ENCODE measurements at places on chromosomes 1 and 21. TPM values are rescaled to one million over a fixed set of nuclear protein-coding genes. Genes with fewer than 3 reads are reported as not detected.

MYBPH gene
- not detected for total RNA-seq

RASSF5 gene
- total RNA-seq: 211 TPM

TSACC gene
- not detected for total RNA-seq

PPIH gene
- 90.3 TPM for total RNA-seq

FCGR3A gene
- 2.3 TPM for total RNA-seq

CAPZB gene
- total RNA-seq: 412 TPM

FAM43B gene
- not detected for total RNA-seq

BSND gene
- not detected for total RNA-seq

AK5 gene
- 7.8 TPM for total RNA-seq

DNA sequence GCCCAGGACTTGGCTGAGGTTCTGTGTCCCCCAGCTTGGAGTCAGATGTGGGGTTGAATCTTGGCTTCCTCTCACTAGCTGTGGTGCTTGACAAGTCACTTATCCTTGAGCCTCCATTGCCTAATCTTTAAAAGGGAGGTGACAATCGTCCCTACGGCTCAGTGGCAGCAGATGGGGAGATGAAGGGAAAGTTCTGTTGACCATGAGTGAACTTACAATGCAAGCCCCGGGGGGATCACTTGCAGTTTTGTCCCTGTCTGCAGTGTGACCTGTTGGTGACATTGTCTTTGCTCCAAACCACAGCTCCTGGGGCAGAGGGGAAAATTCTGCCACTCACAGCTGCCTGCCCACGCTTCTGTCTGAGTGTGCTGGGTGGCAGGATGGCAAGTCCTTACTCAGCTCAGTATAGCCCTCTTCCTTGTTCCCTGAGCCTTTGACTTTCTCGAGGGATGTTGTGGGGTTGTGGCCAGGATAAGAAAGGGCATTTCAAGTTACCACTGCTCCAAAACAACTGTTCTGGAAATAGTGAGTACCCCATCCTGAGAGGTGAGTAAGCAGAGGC is 1.7 kb downstream of the PCSK9 start:
- DNase-seq: no peak

GRCh38 chr21:39109596-39110210 is 73.5 kb downstream of the PSMG1 start:
- no peak for DNase-seq

- DNase-seq: no peak
Measured at GRCh38 chr1:57327336-57327735, 96.5 kb downstream of the DAB1 start.

GRCh38 chr1:11194407-11195176 is 5.4 kb downstream of the ANGPTL7 start:
- no peak for DNase-seq

DNA sequence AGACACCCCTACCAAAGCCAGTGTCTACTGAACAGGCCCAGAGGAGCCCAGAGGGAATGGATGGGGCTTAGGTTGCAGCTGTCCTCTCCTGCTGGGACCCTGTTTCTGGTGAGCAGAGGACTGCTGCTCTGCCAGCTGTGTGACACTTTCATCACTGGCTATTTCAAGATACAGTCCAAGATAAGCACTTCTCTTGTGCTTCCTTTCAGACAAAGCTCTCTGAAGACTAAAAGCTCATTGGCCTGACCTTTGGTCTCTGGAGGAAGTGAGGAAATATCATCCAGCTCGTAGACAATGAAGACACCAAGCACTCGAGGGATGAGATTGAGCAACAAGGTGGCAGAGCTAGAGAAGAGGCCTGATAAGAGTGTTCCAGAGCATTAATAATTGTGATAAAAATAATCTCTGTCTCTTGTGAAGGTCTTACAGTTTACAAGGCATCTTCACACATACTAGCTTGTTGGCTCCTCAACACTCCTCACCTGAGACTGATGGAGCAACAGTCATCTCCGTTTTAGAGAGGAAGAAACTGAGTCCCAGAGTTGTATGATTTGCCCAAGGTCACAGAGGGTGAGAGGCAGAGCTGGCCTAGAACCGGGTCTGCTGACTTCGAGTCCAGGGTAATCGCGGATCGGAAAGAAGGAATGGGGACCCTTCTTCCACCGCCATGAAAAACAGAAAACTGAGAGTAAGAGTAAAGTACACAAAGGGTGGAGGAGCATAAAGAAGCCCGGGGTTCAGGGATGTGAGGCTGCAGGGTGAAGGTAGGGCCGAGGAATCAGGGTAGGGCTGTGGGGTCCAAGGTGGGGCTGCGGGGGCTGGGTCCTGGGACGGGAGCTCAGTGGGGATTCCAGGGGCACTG is 666 bp downstream of the PAFAH2 start:
- DNase-seq: no peak

DNA sequence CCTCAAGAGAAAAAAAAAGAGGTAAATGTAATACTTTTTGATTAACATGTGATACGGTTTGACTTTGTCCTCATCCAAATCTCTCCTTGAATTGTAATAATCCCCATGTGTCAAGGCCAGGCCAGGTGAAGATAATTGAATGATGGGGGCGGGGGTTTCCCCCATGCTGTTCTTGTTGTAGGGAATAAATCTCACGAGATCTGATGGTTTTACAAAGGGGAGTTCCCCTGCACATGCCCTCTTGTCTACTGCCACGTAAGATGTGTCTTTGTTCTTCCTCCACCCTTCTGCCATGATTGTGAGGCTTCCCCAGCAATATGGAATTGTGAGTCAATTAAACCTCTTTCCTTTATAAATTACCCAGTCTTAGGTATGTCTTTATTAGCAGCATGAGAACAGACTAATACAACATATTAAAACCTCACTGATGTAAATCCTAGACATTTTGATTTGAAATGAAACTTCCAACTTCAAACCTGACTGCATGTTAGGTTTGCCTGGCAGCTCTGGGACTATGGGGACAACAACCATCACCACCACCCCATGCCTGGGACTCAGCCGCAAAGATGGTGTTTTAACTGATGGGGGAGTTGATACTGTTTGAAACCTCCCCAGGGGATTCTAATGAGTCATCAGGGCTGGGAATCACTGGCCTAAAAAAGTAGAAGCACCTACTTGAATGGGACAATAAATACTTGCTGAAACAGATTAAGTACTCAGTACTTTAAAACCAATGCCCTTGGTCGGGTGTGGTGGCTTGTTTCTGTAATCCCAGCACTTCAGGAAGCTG is 32.8 kb upstream of the BACH1 start:
- DNase-seq: no peak

GRCh38 chr21:36860736-36861594 is 105.5 kb downstream of the HLCS start:
- no peak for DNase-seq

DNA sequence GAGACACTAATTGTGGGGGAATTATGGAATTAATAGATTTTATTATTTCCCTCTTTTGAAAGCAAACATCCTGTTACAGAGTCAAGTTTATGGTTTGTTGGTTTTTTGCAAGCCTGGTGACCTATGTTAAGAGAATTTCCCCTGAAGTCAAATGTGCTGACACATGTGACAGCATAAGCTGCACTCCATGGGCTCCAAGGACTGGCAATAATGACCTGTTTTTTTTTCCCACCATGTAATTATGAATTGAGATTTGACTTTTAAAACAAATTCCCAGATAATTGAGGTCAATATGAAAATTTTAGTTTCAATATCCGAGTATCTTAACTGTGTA is 242.5 kb upstream of the SGIP1 start:
- DNase-seq: no peak

- no peak for DNase-seq
Measured at GRCh38 chr1:54606096-54606989, 17.0 kb downstream of the FAM151A start.

GRCh38 chr1:203056516-203056915 is 29.3 kb downstream of the MYOG start:
- no peak for DNase-seq

DNA sequence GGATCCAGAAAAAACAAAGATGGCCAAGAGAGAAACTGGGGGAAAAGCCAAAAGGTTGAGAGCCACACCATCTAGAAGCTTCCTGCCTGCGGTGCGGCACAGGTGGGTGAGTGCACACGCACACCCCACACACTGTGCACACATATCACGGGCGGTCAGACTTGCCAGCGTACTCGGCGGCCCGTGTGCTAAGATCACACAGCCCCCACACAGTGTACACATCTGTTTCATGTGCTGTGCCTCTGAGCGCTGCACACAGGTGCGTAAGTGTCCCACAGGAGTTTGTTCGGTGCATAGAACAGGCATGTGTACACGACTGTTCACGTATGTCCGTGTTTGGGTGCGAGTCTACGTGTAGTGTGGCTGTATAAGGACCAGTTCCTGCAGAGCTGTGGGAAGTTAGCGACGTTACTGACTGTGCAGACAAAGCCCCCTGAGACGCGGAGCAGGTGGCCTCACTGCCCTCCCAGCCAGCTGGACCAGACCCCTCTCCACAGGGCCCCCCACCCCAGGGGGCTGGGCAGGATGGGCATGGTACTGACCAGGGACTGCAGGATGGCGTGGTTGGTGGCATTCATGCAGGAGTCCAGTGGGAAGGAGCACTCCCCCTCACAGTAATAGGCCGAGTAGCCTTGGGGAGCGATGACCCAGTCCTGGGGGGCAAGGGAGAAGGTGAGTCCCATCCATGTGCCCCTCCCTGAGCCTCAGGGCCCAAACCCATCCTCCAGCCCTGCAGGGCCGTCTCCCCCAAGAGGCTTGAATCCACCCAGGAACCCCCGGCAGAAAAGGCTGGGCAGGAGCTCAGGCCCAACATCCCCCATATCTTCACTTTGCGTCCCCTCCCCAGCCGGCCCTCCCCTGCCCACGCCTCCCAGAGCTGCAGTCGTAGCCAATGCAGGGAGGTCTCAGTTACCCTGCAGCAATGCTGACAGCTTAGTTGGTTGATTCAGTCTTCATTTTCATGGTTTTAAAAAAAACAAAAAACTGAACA is 8.3 kb downstream of the OXCT2 start:
- DNase-seq: no peak

Measured in activated naive CD8-positive, alpha-beta T cell treated with anti-CD3 and anti-CD28 coated beads, Interleukin-2, amount 10 ng/mL, durations not matched to agents 7 days and 5 days (primary cell).